ENCODE measurements at places on chromosomes 3 and 15.
A peak's percentile ranks its signal among the peaks of the same experiment; 100 is the strongest.

- no peak for DNase-seq
Observed at GRCh38 chr3:102532901-102533300, 98.1 kb downstream of the ZPLD1 start.

DNA sequence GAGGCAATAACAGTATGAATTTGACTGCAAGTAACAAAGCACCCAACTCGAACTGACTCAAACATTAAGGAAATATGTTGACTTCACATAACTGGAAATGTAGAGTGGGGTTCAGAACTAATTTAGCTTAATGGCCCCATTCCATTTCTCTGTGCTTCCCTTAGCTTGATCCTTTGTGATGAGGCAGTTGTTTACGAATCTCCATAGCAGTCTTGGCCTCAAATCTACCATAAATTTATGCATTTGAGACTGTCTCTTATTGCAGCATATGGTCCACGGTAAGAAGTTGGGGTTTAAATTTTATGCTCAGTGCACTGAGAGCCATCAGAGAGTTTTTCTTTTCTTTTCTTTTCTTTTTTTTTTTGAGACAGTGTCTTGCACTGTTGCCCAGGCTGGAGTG lies 148.7 kb upstream of the POU1F1 start:
- no peak for DNase-seq

DNA sequence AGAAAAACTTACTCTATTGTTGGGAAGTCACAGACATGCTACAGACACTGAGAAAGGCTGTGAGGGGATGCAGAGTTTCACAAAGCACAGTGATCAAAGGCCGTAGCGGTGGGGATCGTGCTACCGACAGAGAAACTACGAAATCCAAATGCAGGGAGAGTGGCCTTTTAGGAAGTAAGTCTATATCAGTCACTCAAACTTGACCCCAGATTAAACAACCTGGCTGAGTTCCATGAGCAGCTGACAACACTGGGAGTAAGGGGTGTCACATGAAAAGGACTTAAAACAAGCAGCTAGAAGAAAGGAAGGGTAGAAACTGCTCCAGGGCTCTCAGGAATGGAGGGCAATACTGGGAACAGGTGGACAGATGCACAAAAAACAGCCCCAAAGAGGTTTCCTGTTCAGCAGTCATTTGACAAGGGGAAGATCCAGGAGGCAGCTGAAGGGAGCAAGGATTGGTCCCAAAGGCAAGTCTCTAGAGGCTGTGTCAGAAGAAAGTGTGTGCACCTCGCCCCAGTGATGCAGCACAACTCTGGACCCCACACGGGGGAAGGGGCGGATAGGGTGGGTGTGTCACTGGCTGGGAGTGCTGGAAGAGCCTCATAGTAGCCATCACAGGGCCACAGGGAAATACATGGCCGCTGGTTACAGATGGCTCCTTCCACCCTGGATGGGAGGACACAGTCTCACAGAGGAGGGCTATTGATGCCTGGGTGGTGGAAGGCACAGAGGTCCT lies 20.3 kb upstream of the HDAC11 start:
- no peak for DNase-seq

DNA sequence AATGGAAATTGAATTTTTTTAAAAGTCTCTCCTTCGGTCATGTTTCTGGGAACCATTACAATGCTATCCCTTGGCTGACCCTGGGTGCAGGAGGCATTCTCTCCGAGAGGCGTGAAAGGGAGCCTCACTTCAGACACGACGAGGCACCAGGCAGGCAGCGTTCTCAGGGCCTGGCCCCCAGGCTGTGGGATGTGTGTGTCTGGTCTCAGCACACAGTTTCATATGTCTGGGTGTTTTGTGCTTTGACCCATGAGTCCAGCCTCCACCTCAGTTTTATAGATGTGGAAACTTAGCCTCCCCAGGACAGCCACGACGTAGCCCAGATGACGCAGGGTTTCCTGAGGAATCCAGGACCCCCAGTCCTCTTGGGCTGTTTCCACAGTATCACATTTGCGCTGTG lies 34.0 kb downstream of the FGD5 start:
- DNase-seq = no peak

- DNase-seq = no peak
Observed at GRCh38 chr3:139439278-139439677, 37.0 kb downstream of the RBP2 start.

GRCh38 chr3:65752636-65753035 lies 286.1 kb downstream of the MAGI1 start:
- no peak for DNase-seq

DNA sequence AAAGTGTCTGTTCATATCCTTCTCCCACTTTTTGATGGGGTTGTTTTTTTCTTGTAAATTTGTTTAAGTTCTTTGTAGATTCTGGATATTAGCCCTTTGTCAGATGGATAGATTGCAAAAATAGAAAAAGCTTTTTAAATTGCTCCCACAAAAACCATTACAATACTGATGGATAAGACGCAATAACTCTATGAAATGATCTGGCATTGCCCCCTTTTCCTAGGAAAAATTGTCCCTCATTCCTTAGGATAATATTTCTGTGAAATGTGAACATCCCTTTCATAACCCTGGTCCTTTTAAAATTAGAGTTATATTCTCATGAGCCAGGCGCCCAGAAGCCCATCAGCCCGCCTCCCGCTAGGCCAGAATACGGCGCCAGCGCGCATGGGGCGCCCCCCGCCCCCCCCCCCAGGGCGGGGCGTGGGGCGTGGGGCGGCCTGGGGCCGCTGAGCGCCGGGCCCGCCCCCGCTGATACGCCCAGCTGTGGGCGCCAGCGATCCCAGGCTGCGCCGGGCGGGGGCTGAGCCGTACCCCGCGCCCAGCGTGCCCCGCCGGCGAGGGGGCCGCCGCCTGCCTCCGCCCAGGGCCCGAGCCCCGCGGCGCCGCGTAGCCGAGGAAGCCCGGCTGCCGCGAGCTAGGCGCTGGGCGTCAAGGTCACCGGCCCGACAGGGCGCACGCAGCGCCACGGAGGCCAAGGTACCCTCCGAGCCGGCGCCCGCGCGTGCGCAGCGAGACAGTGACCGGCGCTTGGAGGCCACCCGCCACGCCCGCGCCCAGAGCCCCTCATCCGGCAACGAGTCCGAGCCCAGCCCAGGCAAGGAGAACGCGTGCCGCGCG lies 11.1 kb upstream of the ROPN1B start:
- no peak for DNase-seq

GRCh38 chr3:16883723-16884083 lies 1.1 kb upstream of the PLCL2 start:
- no peak for DNase-seq

DNA sequence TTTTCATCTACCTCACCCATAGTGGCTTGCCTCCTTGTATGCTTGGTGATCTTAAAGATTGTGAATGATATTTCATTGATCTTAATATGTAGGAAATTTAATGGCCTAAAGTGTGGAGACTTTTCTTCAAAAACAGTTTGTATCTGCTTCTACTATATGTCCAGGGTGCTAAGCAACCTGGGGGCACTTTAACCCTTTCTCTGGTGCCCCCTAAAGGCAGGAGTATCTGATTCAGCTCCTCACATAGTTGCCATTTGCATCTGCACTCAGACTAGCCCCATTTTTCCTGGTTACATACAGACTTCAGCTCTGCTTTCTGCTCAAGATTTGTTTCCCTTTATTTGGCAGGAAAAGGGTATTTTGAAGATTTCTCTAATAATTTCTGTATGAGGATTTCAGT lies 5.2 kb upstream of the PFN2 start:
- no peak for DNase-seq

GRCh38 chr3:78912687-78913086 lies 855.1 kb downstream of the ROBO1 start:
- DNase-seq = no peak

- DNase-seq = no peak
Observed at GRCh38 chr3:8975081-8976020, 12.1 kb upstream of the RAD18 start.

DNA sequence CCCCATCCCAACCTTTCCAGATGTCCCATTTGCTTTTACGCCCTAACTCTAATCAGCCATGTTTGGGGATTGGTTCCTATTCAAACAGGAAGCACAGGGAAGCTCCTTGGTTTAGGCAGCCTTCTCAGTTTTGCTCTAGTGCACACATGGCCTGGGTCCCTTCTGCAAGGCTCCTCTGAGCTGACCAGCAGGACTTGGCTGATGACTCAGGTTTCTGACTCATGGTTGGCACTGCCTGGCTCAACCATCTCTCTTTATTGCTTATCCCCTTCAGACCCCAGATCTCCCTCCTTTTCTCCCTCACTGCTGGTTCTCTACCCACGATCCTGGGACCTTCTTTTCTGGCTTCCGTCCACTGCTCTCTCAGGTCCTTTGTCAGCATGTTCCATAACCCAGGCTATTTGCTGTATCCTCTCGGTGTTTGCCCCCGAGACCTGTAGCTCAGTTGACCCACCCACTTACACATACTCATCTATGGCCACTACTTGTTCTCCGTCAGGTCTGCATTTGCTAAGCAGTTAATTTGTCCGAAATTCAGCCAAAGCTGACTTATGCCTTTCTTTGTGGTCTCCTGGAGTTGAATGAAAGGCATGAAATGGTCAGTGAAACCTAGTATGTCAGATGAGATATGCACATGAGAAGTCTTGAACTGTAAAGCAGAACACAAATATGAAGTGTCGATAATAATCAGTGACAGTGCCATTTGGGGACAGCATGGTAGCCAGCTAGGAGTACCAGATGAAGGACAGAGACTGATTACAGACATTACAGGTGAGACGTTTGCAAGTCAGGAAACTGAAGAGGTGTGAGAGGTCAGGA lies 323.5 kb upstream of the ROPN1 start:
- DNase-seq = no peak

- DNase-seq = no peak
Observed at GRCh38 chr3:64123931-64124330, 100.6 kb upstream of the PSMD6 start.

- DNase-seq = no peak
Observed at GRCh38 chr3:111882194-111882593, 23.1 kb downstream of the PHLDB2 start.

DNA sequence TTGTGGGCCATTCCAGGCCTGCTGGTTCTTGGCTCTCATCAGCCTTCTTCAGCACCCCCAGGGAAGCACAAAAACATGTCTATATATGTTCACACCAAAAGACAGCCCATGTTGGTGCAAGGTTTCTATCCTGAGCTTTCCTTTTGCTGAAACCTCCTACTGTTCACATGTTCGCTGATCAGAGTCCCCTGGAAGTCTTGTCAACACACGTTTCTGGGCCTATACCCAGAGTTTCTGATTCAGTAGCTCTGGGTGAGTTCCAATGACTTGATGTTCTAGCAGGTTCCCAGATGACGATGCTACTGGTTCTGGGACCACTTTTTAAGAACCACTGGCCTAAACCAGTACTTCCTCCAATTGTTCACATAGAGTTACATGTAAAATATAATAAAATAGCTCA lies 46.0 kb downstream of the SUCNR1 start:
- DNase-seq = no peak

GRCh38 chr3:10194328-10195071 lies 29.8 kb downstream of the IRAK2 start:
- peak; percentile 41 for DNase-seq

- DNase-seq = no peak
Observed at GRCh38 chr3:183540501-183541234, 14.8 kb downstream of the KLHL6 start.

DNA sequence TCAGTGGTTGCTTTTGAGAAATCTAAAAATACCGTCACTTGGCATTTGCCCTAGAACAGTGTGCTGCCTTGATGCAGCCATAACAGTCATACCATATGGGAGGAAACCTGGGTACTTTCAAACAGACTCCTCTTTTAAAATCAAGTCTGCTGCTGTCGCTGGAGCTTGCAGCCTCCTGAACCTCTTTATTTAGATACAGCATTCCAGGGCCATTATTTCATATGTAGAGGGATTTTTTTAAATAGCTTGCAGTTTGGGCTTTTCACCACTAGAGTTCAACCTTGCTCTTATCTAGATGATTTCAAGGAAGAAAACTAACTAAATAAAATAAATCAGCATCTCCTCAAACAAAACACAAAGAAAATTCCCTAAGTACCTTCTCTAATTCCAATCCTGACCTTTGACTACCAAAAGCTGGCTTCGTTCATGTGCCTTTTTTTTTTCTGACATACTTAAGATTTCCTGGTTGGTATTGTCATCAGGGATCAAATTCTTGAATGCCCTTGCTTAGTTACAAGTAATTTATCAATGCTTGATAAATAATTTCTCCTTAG lies 111.6 kb downstream of the KBTBD8 start:
- DNase-seq = no peak

- no peak for DNase-seq
Observed at GRCh38 chr15:57183041-57183440, 193.3 kb upstream of the CGNL1 start.

GRCh38 chr3:155995525-155996370 lies 124.6 kb upstream of the KCNAB1 start:
- DNase-seq = no peak

DNA sequence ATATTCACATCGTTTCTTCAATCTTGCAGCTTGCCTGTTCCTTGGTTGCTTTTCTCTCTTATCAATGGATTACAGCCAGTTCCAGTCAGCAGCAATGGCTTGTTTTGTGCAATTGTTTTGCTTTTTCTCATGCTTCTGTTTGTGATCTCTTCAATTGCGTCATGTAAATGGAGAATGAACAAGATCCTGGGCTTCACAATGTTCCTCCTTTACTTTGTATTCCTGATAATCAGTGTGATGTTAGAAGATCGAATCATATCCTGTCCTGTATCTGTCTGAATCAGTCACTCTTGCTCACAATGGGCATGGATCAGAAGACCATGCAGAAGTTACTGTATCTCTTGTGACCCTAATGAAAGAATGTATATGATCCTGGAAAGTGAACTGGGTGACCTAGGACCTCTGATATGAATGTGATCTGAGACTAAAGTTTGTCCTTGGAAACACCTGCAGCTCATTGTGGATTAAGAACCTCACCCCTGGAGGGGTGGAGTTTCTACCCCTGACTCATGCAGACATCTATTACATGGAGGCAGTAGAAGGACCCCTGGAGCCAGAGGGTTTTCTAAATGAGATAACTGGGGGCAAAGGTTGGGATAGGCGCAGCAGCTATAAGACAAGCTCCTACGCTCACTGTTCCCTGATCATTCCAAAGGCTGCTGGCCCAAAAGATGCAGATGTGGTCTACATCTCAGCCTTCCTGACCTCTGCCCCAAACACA lies 32.2 kb downstream of the SLC24A1 start:
- no peak for DNase-seq

DNA sequence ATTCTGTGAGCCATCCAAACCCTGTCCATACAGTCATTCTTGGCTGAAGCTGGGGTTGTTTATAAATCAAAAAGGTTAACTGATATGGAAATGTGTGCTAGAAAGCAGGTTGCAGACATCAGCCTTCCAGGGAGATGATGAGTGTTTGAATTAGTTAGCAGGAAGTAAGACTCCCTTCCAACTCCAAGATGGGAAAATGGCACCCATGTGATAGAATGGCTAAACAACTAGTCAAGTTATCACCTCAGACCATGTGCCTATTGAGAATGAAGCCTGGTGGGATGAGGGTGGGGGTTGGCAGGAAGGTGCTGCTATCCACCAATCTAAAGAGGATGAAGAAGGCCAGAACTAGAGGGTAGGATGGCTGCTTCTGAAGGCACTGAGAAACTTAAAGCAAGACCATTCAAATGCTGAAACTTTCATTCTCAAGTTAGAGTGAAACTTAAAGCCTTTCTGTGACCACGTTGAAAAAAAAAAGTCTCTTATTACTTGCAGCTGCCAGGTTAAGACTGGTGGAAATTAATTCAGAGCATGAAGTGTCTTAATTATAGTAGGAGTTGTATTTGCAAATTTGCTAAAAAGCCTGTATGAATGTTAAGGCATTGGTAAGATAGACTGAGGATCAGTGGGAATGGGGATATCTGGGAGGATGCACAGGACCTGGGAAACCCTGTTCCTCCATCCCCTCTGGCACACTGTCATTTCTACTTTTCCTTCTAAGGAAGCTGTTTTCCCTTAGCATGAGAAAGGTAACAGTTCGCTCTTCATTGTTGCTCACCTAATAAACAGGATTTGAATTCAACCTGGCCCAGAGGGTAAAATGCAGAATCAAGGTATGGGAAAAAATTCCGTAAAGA lies 36.8 kb downstream of the CCR3 start:
- no peak for DNase-seq

Data from activated T-cell treated with anti-CD3 and anti-CD28 coated beads, Interleukin-2, amount 50 U/mL, for 4 hours (primary cell).